ENCODE measurements at places on chromosomes 3 and 15.

DNA sequence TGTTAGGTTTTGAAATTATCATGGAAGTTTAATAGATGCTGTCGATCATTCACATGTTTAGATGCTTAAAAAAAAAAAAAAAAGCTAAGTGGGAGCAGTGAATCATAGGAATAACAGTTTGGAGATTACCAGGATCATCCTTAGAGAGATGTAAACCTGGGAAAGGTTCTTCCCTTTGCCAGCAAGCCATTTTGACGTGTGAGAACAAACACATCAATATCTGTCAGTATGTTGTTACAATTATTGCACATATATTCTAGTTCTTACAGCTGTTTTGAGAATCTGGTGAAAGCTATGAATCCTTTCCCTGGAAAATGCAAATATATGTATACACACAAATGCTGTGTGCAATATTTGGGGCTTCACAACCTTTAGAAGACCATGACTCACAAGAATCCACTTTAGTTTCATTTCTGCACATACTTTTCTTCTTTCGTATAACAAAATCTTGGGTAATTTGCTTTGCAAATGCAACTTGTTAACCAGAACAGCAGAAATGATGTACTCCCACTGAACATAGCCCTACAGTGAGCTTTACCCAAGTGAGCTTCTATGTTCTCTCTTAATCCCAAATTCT, 12.0 kb downstream of the NFKBIZ start:
- no peak for DNase-seq

- DNase-seq, result no peak
Observed at GRCh38 chr15:81294516-81294880, 29.4 kb downstream of the STARD5 start.

- no peak for DNase-seq
Observed at GRCh38 chr15:76968306-76968705, 26.6 kb upstream of the PSTPIP1 start.

DNA sequence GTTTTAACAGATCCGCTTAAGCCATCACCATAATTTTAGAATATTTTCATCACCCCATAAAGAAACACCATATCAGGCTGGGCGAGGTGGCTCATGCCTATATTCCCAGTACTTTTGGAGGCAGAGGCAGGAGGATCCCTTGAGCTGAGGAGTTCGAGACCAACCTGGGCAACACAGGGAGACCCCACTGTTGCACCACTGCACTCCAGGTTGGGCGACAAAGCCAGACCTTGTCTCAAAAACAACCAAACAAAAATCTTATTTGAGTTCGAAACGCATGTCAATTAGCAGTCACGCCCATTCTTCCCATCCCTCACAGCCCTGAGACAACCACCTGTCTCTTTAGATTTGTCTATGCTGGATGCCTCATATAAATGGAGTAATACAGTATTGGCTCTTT, 119.9 kb downstream of the KLF13 start:
- DNase-seq, result no peak
